ENCODE measurements at places on chromosomes 12 and 14.
A peak's percentile ranks its signal among the peaks of the same experiment; 100 is the strongest.

DNA sequence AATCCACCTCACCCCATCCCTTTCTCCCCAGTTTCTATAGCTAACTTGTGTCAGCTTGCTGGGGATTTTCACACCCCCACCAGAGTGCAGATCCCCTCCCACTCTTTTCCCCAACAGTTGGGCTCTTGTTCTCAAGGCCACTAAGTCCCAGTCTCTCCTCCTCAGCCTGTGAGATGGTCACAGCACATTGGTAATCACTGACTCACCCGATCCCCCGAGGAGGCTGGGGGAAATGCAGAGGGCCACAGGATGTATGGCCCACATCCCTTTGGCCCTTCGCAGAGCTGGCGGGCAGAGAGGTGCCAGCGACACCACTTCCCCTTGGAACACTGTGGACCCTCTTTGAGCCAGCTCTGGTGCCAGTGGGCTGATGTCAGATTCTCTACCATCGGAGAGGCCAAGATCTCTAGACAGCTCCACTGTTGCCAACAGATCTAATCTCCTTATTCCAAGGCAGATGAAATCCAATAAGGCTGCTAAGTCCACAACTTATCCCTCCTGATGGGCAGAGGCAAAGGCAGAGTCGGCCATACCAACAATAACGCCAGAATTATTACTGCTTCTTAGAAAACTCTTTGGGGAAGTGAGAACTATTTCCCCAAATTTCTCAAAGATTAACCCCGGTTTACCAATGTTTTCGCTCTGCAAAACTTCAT lies 1.6 kb downstream of the FMNL3 start:
- no peak for DNase-seq

DNA sequence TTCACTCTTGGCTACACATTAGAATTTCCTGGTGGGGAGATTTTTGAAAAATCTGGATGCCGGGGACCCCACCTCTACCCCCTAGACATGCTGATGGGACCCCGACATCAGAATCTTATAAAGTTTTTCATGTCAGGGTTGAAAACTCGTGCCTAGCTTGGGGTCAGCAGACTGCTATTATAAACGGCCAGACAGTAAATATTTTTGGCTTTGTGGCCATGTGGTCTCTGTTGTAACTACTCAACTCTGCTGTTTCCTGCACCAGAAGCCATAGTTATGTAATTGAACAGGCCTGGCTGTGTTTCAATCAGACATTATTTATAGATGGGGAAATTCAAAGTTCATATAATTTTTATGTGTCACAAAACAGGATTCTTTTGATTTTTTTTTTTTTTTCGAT lies 41.6 kb downstream of the ACACB start:
- DNase-seq: no peak

DNA sequence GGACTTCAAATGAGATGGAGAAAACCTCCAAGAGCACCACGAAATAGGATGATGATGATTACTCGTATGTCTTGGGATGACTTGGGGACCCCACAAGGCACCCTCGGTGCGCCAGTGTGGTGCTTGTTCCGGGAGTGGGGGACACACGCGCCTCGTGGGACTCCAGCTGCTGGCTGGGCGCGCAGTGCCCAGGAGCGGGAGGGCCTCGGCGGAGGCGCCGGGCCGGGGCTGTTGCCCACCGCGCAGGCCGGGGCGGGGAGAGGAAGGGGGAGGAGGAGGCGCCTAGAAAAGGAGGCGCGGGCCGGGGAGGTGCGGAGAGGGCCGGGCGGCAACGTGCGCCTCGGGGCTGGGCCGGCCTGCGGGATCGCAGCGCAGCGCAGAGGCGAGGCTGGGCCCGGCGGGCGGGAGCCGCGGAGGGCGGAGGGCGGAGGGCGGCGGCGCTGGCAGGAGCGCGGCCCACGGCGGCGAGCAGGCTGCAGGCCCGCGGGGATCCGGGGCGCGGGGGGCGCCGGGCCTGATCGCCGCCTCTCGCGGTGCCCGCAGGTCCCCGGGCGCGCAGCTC lies at the start of gene RFLNA:
Gene RFLNA (plus strand): TSS at position 314 of the 562 bp plus-strand sequence. CDS start 337 bp downstream, outside the sequence.
- no peak for DNase-seq

- DNase-seq: no peak
Observed at GRCh38 chr12:23099604-23100003, 474.6 kb downstream of the ETNK1 start.

GRCh38 chr14:61217516-61217915 lies 63.6 kb downstream of the TMEM30B start:
- DNase-seq: no peak

- peak; percentile 12 for DNase-seq
Observed at GRCh38 chr14:21711360-21711961, 37.8 kb upstream of the OR4E1 start.

DNA sequence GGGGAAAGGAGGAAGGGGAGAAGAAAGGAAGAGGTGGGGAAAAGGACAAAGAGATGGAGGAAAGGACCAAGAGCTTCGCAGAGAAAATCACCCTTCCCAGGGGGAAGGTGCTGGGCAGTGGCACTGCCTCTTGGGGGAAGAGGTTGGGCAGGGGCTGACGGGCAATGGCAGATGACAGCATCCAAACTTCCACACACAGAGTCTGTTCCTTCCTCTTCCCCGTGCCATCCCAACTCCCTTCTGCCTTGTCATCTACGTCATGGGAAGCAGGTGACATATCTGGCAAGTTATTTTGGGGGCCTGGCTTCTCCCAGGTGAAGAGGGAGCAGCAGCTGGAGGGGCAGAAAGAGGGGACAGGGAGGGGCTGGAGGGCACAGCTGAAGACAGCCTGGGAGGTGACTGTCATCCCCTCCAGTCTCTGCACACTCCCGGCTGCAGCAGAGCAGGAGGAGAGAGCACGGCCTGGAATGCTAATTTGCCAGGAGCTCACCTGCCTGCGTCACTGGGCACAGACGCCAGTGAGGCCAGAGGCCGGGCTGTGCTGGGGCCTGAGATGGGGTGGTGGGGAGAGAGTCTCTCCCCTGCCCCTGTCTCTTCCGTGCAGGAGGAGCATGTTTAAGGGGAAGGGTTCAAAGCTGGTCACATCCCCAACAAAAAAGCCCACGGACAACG lies 43.9 kb upstream of the IQSEC3 start:
- DNase-seq: no peak

- DNase-seq: no peak
Observed at GRCh38 chr12:122501489-122501989, 807 bp upstream of the ZCCHC8 start.

DNA sequence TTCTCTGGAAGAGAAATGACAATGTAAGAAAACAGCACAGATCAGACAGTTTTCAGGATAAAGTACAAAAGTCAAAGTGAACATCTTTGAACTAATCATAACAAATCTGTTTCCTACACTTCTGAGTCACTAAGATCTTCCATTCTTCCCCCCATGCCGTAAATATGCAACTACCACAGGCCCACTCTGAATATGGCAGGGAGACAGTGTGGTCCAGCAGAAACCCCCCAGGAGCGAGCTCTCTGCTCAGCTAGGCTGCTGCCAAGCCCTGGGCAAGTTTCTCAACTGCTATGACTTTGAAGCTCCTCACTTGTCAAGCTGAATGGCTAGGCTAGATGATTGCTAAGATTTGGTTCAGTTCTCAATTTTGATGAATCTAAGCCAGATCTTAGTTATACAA lies 148.1 kb downstream of the EFCAB11 start:
- no peak for DNase-seq

DNA sequence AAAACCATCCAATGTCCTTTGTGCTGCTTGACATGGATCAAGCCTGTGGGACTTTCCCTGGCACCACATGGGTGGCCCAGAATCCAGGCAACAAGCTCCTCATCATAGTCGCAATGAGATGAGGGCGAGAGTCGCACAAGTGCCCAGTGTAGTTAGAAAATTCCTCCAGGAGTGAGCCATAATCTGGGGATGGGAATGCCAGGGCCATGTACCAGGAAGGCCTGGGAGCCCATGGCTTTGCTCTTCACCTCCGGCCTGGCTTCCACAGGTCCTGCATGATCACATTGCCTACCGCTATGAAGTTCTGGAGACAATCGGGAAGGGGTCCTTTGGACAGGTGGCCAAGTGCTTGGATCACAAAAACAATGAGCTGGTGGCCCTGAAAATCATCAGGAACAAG lies 33.9 kb downstream of the DYRK4 start:
- DNase-seq: no peak

GRCh38 chr14:42687421-42687820 lies 1080.7 kb downstream of the LRFN5 start:
- DNase-seq: no peak

GRCh38 chr12:47935184-47935583 lies 28.2 kb upstream of the TMEM106C start:
- no peak for DNase-seq

DNA sequence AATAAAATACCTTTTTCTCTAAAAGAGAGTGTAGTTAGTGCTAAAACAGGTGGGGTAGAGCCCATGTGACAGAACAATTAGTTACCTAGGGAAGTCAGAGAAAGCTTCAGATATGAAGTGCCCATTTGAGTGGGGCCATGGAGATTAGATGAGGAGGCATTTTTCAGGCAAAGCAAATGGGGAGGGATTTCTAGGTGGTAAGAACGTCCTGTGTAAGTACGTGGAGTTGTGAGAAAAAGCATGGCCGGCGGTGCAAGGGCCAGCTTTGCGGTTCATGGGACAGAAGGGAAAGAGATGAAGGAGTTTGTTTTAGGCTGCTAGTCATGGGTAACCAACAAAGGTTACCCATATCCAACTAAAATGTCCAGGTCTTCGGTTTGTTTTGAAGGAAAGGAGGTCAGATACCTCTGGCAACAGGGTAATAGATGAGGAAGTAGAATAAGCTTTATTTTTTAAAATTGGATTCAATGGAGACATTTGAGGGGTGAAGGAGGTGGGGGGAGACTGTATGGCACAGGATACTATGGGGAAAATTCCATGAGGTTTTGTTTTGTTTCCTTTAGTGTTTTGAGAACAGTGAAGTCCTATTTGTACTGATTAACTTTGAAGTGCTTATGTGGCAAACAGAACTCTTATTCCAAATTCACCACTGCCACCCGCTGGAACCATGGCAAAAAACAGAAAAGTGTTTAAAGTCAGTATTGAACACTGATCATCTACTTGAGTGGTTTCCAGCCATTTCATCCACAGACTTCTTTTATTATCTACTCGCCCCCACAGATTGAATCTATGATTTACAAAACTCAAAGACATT lies 10.0 kb upstream of the SNRPF start:
- no peak for DNase-seq

Data from NCI-H2081 (cell line).